Activated T-cell treated with anti-CD3 and anti-CD28 coated beads for 48 hours (primary cell): ENCODE measurements at places on chromosomes 11 and 22.

DNA sequence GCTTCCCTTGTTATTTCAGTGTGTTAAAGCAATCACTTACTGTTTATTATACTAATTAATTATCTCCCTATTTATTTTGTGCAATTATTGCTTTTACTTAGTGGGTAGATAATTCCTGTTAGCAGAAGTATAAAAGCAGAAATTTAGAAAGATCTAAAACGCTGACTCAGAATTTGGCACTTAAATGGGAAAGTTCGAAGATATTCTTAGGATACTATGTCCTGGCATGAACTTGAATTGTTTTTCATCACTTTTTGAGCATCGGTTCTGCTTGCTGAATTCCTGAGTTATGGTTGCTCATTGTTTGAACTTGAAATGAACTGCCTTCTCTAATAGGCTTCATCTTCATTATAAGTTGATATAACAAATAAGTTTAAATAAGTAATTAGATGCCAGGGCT, 325.4 kb downstream of the JRKL start:
- DNase-seq = no peak

- no peak for DNase-seq
Observed at GRCh38 chr22:36358533-36359469, 29.0 kb downstream of the MYH9 start.

- DNase-seq = no peak
Observed at GRCh38 chr22:19801340-19802000, 40.9 kb downstream of the TBX1 start.

- no peak for DNase-seq
Observed at GRCh38 chr22:21919526-21920307, 32.9 kb downstream of the PPM1F start.

GRCh38 chr11:70326365-70326811, 55.9 kb downstream of the PPFIA1 start:
- no peak for DNase-seq

GRCh38 chr22:45731798-45732495, 60.3 kb downstream of the ATXN10 start:
- DNase-seq = no peak

GRCh38 chr11:116874251-116874650, 36.8 kb upstream of the APOA1 start:
- DNase-seq = no peak

DNA sequence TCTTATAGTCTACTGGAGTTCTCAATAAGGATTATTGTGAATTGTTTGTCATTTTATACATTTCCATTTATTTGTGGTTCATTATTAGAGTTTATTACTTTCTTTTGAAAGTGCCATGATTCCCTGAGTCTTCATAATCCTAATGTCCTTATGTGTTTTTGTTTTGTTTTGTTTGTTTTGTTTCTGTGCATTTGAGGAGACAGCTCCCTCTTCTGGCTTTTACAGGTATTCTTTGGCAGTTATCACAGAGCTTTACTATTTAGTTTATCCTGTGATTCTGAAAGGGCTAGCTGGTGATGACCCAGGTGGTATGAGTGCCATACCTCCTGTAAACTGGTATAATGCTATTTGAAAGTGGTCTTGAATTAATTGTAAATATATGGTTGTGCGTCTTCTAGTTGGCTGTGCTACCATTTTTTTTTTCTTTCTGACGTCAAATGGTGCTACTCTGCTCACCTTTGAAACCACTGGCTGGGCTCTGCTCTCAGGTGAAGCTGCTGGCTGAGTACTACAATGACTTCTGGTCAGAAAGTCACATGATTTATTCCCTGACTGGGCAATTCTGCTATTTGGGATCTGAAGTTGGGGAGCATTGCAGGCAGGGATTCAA, 751.2 kb downstream of the JRKL start:
- DNase-seq = no peak

DNA sequence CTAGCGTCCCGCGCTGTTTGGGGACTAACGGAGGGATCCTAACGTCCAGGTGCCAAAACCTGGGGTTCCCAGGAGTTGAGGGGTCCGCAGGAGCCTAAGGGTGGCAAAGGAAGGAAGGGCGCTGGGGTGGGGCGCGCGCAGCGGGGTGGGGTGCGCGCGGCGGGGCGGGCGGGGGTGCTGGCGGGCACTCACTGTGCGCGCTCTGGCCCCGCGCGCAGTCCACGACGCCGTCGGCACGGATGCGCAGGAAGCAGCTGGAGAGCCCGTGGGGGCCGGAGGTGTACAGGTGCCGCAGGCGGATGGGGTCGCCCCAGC, 412 bp downstream of the FGF19 start:
- DNase-seq = no peak

DNA sequence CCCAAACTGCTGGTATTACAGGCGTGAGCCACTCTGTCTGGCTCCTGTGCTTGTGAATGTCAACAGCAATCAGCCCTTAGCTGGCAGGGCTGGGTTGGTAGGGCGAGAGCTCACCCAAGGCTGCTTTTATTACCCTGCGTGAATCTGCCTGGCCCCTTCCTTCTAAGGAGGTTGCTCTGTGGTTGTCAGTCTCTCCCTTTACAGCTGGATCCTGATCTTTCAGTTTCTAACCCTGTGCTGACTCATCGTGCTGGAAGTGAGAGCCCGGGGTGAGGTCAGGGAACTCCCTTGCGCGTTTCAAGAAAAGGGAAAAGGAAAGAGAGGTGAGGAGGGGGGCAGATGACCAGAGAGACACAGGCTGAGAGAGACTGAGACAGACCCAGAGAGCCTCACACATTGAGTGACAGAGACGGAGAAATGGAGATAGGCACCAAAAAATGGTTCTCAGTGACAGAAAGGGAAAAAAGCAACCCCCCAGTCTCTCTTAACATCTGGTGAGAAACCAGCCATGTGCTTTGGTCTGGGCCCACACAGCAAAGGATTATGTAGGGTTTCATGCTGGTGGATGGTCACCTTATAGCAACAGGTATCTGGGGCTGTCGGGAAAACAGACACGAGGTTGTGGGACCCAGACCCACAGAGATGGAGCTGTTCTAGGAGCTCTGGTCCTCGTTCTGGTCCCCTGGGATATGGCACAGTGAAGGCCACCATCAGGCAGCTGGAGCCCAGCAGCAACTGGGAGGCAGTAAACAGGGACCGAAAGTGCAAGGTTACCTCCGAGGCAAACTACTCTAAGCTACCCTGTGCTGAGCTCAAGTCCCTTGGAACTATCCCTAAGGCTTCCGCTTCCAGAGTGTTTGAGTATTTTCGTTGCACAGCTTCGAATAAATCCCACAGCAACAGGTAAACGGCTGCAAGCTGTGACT, 2.5 kb downstream of the TCN2 start:
- no peak for DNase-seq

- no peak for DNase-seq
Observed at GRCh38 chr22:40037320-40037719, 42.6 kb downstream of the FAM83F start.
